Activated CD8-positive, alpha-beta T cell treated with anti-CD3 and anti-CD28 coated beads for 36 hours (primary cell): ENCODE measurements at places on chromosomes 5 and 9. TPM values are rescaled to one million over a fixed set of nuclear protein-coding genes. Genes with fewer than 3 reads are reported as not detected.

DNA sequence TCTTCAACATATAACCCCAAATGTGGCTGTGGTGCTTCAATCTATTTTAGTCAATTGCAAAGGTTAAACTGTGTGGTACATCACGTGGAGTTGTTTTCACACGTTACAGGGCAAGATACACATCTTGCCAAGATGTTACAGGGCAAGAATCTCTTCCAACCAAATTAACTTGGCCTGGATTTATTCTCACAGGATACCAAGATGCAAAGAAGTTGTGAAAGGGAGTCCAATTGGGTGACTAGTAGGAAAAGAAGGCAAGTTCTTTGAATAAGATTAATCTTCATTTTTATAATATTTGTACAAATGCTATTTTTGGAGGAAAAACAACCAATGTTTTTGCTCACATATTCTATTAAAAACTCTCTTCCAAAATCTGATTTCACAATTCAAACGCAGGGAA is 4.8 kb upstream of the IFNA8 start:
- peaks cover 9% of the 10 kb centered on the region for H3K4me1 ChIP-seq
- DNase-seq = no peak
- peaks cover 34% of the 10 kb centered on the region for H3K27me3 ChIP-seq
- no peak overlapping the region for H3K27ac ChIP-seq

DNA sequence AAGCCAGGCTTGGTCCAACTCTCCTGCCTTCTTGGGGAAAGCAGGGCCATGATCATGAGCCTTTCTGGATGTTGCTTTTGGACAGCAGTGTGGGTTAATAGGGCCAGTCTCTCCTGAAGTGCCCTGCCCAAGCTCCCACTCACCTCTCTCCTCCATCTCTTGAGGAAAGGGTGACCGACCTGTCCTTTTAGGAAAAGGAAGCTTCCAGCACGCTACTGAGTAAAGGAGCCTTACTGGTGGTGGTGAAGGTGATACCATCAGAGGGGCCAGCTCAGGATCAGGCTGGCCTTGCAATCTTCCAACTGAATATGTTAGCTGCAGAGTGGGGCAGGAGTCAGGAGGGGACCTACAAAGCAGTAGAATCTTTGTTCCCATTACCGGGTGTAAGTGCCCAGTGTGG is 2.2 kb upstream of the RGS3 start:
- H3K27me3 ChIP-seq = no peaks in the 10 kb centered on the region
- no peak overlapping the region for H3K4me3 ChIP-seq
- H3K36me3 ChIP-seq = no peaks in the 10 kb centered on the region
- H3K4me1 ChIP-seq = peaks cover 3% of the 10 kb centered on the region
- no peak overlapping the region for H3K27ac ChIP-seq

DNA sequence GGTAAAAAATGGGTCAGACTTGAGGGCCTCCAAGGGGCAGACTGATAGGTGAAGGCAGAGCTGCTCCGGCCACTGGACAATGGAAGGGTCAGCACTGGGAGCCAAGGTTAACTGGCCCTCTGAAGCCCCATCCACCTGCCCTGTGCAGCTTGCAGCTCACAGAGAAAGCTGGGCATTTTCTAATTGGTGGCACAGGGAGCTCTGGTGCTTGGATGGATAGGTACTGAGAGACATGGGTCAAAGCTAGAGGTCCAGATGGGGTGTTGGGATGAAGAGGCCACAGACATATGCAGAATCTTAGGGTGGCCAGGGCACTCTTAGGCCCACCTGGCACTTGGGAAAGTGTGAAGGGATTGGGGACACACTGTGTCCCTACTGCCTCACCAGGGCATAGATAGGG is 29.5 kb upstream of the SARDH start:
- peaks cover 19% of the 10 kb centered on the region for H3K36me3 ChIP-seq
- no peak overlapping the region for H3K4me3 ChIP-seq
- H3K4me1 ChIP-seq = no peaks in the 10 kb centered on the region
- H3K27me3 ChIP-seq = no peaks in the 10 kb centered on the region

GRCh38 chr9:124392254-124392870 is 22.9 kb downstream of the PSMB7 start:
- H3K36me3 ChIP-seq = peaks cover 3% of the 10 kb centered on the region
- no peak overlapping the region for H3K27ac ChIP-seq
- no peak for DNase-seq
- no peaks in the 10 kb centered on the region for H3K27me3 ChIP-seq
- H3K4me1 ChIP-seq = peaks cover 67% of the 10 kb centered on the region
- no peak overlapping the region for H3K4me3 ChIP-seq

The MCC gene
- 5.4 TPM for total RNA-seq

DNA sequence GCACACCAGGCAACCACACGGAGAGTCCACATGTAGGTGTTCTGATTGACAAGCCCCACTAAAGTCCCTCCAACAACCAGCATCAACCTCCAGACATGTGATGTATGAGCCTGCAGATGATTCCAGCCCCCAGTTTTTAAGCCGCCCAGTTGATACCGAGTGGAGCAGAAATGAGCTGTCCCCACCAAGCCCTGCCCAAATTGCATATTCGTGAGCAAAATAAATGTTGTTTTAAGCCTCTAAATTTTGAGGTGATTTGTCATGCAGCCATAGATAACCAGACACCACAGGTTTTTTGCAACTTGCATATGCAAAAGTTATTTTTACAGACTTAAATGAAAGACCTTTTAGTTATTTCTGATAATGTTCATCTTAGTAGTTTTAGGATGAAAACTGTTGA is 187.7 kb downstream of the PIK3R1 start:
- no peak overlapping the region for H3K4me3 ChIP-seq
- no peak overlapping the region for H3K27ac ChIP-seq
- H3K27me3 ChIP-seq = no peaks in the 10 kb centered on the region
- DNase-seq = no peak
- H3K36me3 ChIP-seq = no peaks in the 10 kb centered on the region

The MEIKIN gene
- not detected for total RNA-seq

The LOX gene
- not detected for total RNA-seq

The NRG2 gene
- total RNA-seq = 0.11 TPM

DNA sequence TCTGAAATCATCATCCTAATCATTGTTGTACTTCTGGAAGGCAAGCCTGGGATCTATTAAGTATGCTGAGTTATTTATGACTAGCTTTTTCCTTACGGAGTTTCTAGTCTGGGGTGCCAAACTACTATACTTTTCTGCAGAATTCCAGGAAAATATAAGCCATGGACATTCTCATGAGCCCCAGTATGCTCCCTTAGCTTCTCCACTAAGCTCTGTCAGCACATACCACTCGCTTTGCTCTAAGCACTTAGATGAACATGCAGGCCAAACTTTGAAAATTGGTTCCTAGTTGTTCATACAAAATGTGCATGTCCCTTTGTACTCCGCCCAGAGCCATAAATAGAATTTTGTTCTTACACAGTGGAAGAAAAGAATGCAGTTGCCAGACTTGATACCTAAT is 284.6 kb downstream of the ARRDC3 start:
- DNase-seq = no peak
- H3K4me3 ChIP-seq = no peak overlapping the region
- no peak overlapping the region for H3K27ac ChIP-seq
- H3K27me3 ChIP-seq = no peaks in the 10 kb centered on the region
- H3K36me3 ChIP-seq = no peaks in the 10 kb centered on the region
- no peaks in the 10 kb centered on the region for H3K4me1 ChIP-seq
